Urinary bladder (tissue), 4 donors: ENCODE measurements at places on chromosomes 16 and 17. TPM values are rescaled to one million over a fixed set of nuclear protein-coding genes. Genes with fewer than 3 reads are reported as not detected.

MYOCD gene
- 59.4 TPM for polyA plus RNA-seq

CRYBA1 gene
- polyA plus RNA-seq: not detected

DNA sequence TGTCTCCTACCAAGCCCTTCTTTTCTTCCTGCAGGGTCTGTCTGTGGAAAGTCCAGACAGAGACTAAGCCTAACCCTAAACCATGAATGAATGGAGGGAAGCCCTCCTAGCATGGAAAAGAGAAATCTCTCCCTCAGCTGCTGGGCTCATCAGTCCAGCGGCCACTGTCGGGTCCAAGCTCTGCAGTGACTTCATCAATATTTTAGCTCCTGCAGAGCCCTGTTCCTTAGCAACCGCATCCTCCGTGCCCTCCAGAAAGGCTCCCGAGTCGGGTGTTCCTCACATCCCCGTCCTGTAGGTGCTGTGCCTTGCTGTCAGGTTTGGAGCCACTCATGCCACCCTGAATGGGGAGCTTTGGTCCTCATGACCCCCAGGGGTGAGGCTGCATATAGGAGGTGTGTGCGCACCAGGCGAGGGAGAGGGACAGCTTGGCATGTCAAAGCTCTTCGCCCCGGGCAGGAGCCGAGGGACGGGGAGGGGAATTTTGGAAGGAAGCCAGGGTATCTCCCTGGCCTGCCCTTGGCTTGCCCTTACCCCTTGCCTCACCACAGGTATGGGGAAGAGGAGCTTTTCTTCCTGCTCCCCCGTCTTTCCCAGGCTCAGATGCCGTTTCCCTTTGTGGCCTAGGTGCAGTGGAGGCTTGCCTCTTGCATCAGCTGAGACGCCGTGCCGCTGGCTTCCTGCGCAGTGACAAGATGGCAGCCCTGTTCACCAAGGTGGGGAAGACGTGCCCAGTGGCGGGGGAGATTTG, 23.9 kb downstream of the SGSM2 start:
- no peak for DNase-seq

DNA sequence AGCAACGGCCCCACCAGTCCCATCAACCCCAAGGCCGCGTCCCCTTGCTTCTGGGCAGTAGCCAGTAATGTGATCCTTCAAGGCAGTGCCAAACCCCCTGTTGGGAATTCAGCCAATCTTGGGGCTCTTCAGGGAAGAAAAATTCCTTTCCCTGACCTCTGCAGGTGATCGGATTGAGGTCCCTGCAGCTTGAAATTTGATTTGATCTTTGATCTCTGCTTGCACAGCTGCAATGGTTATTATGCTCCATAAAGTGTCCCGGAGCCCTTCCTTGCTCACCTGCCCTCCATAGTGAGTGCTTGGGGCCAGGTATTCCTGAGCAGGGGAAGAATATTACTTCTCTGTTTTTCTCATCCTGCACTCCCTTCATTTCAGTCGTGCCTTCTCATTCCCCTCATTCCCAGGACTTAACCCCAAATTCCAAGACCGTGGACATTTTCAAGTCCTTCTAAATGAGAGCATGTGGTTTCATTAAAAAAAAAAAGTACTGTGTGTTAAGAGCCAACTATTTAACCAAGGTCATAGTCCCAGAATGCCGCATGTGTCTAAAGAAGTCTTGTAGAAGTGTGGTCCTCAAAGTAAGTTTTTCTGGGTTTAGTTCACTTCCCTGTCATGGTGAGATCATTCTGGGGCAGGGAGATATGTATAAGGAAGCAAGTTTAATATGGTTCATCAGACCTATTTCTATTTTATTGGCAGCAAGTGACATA, 56.3 kb downstream of the SOX9 start:
- DNase-seq: no peak

DNA sequence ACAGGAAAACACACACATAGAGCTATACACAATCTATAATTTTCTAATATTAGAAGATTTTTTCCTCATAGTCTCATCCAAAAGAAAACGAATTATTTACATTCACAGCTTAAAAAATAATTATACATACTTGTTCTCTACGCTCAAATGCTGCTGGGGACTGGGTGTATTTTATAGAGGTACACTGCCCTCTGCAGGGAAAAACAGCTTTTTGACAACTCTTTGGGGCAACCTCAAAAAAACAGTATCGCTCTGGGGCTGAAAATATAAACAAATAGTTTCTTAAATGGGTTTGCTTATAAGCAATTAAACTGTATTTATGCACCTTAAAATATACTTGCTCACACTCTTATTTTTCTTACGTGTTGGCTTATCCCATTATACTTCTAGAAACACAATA, 261.8 kb upstream of the PSMD7 start:
- peak; percentile 18 for DNase-seq

GRCh38 chr16:6105115-6105514, 1007.5 kb upstream of the EEF2KMT start:
- no peak for DNase-seq

- DNase-seq: no peak
Observed at GRCh38 chr16:3610698-3611145, 684 bp downstream of the SLX4 start.

GRCh38 chr17:39600288-39600996, 7.3 kb downstream of the NEUROD2 start:
- no peak for DNase-seq

DNA sequence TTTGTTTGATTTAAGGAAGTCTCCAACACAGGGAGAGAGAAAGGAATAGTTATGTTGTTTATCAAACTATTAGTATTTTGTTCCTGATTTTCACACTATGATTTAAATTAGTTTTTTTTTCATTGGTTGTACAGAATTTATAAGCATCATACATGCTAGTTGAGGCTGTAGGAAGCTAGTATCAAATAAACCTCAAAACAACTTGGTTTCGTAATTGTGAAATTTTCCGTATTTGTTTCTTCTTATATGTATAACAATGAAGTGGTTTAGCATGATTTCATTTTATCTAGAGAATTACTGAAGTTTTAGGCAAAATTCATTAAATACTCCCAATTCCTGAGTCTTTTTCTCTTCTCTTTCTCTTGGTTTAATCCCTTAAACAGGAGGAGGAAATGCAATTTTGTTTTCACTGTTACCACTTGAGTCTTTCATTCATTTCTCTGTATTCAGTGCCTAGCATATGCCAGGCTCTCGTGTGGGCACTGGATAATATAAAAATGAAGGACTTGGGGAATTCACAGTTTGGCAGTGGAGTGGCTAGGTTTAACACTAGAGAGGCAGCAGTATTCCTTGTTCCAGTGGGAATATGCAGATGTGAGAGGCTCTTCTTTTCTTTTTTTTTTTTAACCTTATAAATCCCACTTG, 1.8 kb downstream of the CYLD start:
- no peak for DNase-seq
